ENCODE measurements at places on chromosomes 3 and 15.
A peak's percentile ranks its signal among the peaks of the same experiment; 100 is the strongest.

DNA sequence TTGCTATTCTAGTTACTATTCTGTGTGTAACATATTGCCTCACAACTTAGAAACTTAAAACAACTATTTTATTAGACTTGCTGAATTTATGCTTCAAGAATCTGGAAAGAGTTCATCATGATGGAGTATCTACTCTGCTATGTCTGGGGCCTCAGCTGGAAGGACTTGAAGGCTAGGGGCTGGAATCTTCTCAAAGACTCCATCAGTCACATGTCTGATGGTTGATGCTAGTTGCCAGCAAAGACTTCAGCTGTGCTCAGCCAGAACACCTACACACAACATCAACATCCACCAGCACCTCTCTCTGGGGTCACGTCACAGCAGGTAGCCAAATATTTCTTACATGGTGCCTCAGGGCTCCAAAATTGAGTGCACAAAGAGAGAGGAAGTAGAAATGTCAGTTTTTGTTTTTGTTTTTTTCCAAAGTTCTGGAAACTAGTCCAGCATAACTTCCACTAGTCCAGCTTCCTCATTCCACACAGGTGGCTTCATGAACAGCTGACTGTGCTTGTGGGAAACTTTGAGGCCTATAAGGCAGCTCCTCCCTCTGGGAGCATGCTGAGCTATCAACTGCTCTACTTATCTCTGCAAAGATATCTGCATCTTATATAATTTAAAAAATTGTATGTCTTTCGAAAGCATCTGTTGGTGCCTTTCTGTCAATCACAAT, 325.4 kb upstream of the AGTR1 start:
- no peak for DNase-seq

- DNase-seq: no peak
Measured at GRCh38 chr15:43292375-43293078, 25.8 kb upstream of the TGM5 start.

GRCh38 chr3:188819939-188820338, 351.8 kb upstream of the TPRG1 start:
- DNase-seq: no peak

GRCh38 chr3:95343228-95343627, 1280.4 kb downstream of the NSUN3 start:
- no peak for DNase-seq

- DNase-seq: no peak
Measured at GRCh38 chr3:60076331-60076730, 1026.5 kb upstream of the CFAP20DC start.

- no peak for DNase-seq
Measured at GRCh38 chr3:42438758-42439157, 28.3 kb upstream of the LYZL4 start.

DNA sequence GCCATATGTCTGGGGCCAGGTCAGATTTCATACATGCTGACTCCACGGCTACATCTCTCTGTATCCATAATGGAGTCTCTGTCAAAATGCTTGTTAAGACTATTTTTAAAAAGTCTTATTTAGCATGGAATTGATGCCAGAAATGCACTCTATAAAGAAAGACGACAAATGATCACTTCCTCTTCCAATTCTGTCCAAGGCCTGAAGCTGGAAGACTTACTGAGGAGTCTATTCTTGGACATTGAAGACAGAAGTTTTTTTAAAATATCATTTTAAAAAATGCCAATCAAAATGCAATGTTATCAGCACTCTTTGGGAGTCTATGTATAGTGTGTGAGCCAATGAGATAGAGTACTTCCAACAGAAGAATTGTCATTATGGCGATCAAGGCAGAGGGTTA, 27.9 kb upstream of the NMNAT3 start:
- no peak for DNase-seq

- DNase-seq: peak; percentile 27
Measured at GRCh38 chr15:56794165-56794552, 60.9 kb upstream of the ZNF280D start.

DNA sequence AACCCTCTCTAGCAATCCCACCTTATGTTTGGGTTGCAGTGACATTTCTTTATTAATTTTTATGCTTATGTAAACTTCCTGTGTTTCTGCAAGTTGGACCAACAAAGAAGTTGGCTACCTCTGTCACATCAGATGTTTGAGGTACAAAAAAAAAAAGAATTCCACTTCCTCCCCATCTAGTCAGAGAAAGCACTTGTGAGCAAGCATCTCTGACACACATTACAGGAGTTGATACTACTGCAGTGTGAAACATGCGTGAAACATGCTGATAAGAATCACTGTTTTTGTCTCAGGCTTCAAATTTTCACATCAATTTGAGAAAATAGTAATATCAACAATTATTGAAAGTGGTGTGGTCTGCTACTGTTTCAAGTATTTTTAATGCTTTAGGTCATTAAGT, 1.3 kb downstream of the SCAANT1 start:
- DNase-seq: peak; percentile 17

DNA sequence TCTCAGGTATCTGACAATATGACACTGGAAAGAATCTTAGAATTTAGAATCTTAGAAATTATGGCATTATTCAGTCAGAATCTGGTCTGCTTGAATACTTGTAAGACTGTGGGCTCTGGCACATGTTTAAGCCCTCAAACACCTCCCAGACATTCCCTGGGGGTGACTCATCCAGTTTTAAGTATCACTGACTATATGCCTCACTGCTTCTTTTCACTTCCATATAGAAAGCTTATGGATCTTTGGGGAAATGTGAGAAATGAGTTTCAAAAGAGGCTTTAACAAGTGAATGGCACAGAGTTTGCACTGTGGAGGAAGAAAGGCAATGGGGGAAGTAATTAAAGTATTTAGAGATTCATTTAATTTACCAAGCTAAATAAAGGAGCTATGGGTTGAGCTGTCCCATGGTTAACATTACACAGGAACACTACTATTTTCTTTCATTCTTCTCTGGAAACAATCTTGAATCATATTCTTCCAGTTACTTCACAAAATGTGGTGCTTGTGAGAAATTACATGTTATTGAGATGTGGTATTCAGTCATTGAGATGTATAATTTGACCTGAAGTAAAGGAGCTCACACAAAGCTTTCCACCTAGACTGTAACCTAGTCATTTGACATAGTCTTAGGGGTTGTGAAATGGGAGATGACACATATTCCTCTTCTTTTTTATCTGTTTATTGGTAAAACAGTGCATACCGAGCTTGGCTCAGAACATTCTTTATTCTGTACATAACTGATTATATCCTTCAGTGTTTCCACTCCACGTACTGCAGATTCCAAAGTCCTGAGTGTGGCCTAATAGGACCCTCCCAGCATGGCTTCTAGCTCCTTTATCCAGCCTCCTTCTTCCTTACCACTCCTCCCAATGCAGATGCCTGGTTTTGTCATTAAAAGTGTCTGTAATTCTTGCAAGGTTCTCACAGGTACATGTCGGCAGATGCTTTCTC, 544.6 kb upstream of the NECTIN3 start:
- DNase-seq: peak; percentile 90

- DNase-seq: no peak
Measured at GRCh38 chr3:120879411-120879810, 28.6 kb upstream of the STXBP5L start.

DNA sequence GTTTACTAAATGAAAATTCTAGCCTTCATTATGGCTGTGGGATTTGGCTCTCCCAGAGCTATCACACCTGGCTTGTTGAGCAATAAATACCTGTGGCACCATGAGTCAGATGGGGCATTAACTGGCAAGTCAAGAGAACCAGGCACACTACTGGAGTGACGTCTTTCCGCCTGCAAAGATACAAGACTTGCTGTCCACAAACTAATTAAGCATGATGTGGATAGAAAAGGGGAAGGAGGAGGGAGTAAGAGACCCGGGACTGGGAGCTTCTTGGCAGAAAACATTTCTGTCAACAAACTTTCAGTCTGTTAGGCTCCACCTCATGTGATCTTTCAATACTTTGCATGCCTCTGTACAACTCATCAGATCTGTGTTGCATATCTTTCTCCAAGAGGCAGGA, 56.5 kb downstream of the CLDN1 start:
- DNase-seq: peak; percentile 97

DNA sequence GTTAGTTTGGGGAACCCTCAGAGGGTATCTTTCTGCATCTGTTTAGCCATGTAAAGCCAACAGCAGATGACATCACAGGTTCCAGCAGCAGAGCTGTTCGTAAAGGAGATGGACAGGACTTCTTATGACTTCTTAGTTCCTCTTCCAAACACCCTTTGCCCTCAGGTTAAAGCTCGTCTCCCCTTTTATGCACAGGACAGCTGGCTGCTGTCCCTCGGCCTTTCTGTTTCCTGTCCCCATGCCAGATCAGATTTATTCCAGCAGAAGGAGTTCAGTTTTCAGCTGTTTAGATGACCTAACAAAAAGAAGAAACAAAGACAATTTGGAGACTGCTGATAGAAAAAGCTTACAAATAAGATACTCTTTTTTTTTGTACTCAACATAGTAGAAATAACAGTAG, 45.1 kb downstream of the SEC22A start:
- no peak for DNase-seq

GRCh38 chr3:115361806-115362205, 214.7 kb upstream of the ZBTB20 start:
- DNase-seq: no peak

GRCh38 chr3:157738441-157738840, 235.2 kb upstream of the VEPH1 start:
- no peak for DNase-seq

DNA sequence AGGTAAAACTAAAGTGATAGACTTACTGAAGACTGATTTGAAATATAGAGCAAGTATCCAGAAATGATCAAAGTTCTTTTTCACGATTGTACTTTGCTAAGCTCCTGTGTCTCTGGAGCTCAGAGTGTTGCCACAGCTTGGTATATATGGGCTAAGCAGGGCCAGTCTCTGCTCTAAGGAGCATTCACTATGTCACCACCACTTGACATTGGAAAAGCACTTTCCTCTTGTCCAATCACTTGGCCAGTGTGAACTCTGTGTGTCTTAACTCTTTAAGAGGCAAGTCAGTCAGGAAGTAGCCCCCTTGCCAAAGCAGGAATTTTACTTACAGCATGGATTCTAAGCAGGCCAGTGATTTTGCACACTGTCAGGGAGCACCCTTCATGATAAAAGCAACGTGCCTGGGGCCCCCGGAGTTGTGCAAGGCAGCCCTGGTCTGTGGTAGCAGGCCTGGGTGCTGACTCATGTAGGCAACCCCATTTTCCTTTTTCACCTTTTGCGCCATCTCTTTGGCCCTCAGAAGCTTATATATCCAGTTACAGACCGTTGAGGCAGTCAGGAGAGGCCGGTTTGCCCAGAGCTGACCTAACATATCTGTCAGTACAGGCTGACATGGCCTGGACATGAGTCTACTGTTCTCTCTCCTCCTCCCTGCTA, 73.0 kb downstream of the HCN4 start:
- DNase-seq: peak; percentile 54

- DNase-seq: no peak
Measured at GRCh38 chr3:188598894-188599293, 444.9 kb downstream of the LPP start.

- no peak for DNase-seq
Measured at GRCh38 chr3:87161417-87161816, 65.7 kb upstream of the CHMP2B start.

GRCh38 chr3:10350324-10350985, 29.5 kb upstream of the SEC13 start:
- DNase-seq: peak; percentile 47

DNA sequence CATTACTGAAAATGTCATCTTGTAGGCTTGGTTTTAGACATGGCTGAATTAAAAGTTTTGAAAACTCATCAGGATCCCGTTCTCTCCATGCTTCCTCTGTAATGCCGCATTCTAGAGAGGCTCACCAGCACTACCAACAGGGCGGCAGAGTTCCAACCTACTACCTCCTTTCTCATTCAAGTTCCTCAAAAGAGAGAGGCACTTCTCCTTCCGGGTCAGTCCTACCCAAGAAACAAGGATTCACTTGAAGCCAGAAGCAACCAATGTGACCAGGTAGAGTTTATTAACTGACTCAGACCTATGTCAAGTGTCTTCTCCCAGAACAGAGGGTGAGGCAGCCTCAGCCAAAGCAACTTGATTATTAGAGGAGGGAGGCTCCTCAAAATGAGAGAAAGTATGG, 59.8 kb upstream of the GYG1 start:
- DNase-seq: no peak

- DNase-seq: no peak
Measured at GRCh38 chr3:175212896-175213295, 353.8 kb downstream of the NAALADL2 start.

GRCh38 chr3:150150633-150151032, 179.9 kb upstream of the PFN2 start:
- DNase-seq: peak; percentile 15

DNA sequence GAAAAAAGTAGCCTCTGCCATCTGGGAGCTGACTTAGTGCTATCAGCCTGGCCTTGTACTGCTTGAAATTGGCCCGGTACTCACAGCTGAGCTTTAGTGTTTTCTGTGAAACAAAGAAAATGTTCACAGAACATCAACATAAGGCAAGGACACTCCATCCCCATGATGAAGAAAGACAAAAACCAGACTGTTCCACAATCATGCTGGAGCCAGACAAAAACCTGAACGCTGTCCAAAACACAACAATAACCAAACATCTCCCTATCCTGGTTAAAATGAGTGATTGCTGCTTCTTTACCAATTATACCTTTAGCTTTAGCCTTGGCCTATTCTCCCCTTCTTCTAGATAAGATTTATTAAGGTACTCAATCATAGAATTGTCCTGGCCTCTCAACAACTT, 153.9 kb downstream of the CPNE4 start:
- DNase-seq: no peak

- DNase-seq: peak; percentile 83
Measured at GRCh38 chr3:105367406-105368213, 901 bp downstream of the ALCAM start.

GRCh38 chr15:92584105-92584504, 71.5 kb downstream of the FAM174B start:
- DNase-seq: no peak

DNA sequence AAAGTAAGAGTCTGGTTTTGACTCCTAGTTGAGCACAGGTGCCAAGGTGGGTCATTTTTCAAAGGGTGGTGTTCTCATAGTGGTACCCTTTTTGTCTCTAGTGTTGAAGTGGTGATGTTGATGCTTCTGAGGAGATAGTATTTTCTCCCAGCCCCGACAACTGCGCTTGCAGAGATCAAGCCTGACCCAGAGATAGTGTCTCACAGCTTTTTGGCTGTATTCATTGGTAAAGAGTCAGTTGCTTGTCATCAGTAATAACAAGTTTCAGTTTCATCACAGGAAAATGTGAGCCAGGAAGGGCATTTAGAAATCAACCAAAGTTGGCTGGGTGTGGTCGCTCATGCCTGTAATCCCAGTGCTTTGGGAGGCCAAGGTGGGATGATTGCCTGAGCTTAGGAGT, 139.3 kb downstream of the NFKBIZ start:
- DNase-seq: no peak

DNA sequence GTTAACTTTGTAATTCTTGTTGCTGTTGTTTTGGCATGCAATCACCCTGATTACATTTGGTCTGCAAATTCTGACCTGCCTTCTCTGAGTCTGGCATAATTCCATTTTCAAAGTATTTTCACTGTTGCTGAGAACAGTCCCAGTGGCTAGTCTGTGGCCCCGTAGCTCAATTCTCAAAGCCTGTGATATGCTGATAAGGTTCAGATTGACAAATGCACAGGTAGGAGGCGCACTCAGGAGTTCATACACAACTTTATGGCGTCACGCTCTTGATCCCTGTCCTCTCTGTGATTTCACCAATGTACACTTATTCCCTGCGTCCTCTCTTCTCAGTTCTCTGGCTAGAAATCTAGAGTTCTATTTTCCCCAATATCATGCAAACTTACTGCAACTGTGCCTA, 376.6 kb upstream of the SLCO3A1 start:
- no peak for DNase-seq

Measured in RPMI7951 (cell line).